DMS53 (cell line): ENCODE measurements at places on chromosomes 16 and 17.

- no peak for DNase-seq
Measured at GRCh38 chr17:9361188-9361955, 214.2 kb downstream of the STX8 start.

- DNase-seq = peak; percentile 86
Measured at GRCh38 chr17:4903051-4903818, at the start of gene CHRNE. CHRNE (minus strand) TSS chr17:4903098; CDS start chr17:4903063, 35 bp downstream.

DNA sequence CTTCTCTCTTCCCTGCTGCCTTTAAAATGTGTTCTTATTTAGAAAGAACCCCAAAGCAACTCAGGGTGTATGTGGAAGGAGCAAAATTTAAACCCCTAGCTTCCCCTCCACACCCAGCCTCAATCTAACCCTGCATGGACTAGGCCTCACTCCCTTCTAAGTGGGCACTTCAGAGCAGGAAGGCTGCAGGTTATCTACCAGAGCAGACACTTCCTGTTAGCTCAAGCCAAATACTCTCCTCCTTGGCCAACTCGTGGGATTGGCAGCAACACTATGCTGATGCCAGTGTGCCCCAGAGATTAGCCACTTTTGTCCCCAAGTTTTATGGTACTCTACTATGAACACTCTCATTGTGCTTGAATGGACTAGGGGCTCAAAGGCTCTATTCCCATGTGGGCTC lies 35.6 kb downstream of the CCDC42 start:
- no peak for DNase-seq

GRCh38 chr16:5042574-5043171 lies 8.9 kb upstream of the NAGPA start:
- peak; percentile 66 for DNase-seq

DNA sequence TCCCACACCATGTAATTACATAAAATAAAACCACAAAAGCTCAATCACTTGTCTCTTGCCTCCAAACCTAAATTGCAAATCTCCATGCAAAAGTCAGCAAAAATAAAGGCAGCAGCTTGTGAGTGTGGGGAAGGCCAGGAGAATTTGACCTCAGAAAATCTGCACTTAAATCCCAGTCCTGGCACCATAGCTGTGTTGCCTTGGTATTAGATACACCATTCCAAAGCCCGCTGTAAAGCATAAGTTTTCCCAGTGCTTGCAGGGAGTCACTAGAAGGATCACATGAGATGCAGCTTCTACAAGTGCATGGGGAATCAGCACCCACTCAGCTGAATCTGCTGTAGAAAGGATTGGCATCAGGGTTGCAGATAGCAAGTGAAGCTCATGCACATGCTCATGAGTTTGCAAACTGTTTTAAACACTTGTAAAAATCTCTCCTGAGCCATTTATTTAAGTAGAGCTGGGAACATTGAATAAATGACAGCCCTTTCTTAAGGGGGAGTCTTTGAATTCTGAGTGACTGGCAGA lies 495.0 kb upstream of the HSBP1 start:
- DNase-seq = no peak

DNA sequence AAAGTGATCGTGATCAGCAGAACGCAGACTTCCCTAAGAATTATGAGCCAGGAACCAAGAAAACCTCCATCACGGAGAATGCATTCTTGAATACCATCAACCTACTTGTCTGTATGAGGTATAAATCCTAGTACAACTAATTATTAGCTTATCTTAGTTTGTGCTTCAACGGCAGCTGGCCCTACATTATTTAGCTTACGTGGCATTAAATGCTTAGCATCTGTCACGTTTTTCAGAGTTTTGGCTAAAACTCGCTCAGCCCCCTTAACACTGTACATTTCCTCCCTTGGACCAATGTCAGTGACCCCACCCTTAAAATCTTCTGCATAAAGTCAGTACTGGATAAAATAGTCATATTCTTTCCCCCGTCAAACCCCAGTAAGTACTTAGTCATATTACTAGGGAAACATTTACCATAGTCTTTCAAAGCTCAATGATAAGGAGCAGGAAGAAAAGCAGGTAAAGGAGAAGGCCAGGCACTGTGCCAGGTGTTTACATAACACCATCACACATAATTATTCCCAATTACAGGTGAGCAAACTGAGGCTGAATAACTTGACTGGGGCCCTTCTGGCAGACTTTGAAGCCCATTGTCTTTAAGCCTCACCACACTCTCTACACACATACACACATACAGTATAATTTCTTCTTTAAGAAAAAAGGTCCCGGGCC lies 16.6 kb upstream of the TXNDC11 start:
- DNase-seq = peak; percentile 72

GRCh38 chr17:74179576-74179975 lies 23.9 kb upstream of the RPL38 start:
- DNase-seq = no peak

- DNase-seq = no peak
Measured at GRCh38 chr16:20622498-20622870, 46.3 kb upstream of the ACSM2B start.

GRCh38 chr17:17535957-17536356 lies 39.8 kb upstream of the RASD1 start:
- peak; percentile 61 for DNase-seq

- DNase-seq = no peak
Measured at GRCh38 chr17:80951121-80952090, 40.2 kb upstream of the CHMP6 start.

DNA sequence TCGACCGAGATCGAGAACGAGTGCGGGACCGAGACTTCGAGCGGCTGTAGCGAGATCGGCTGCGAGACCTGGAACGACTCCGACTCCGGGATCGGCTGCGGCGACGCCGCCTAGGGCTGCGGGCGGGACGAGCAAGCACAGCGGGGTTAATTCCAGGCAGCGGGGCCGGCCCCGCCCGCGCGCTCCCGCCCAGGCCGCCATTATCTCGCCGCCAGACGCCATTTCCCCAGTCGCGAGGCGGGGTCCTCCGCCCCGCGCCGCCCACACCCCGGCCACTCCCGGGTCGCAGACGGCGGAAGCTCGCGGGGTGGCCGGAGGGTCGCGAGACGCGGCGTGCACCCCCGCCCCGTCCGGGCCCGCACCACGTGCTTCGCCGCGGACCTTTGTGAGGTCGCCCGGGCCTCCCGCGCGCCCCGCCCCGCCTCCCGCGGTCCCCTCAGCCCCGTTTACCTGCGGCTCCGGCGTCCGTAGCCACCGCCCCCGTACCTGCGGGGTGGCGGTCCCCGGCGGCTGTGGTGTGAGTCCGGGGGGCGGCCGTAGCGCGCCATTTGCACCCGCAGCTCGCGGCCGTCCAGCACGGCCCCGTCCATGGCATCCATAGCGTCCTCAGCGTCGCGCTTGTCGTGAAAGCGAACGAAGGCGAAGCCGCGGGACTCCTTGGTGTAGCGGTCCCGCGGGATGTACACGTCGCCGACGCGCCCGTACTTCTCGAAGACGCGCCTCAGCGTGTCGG lies 616 bp downstream of the SRSF2 start:
- DNase-seq = peak; percentile 85

GRCh38 chr17:59680314-59680713 lies 26.9 kb downstream of the PTRH2 start:
- DNase-seq = no peak

DNA sequence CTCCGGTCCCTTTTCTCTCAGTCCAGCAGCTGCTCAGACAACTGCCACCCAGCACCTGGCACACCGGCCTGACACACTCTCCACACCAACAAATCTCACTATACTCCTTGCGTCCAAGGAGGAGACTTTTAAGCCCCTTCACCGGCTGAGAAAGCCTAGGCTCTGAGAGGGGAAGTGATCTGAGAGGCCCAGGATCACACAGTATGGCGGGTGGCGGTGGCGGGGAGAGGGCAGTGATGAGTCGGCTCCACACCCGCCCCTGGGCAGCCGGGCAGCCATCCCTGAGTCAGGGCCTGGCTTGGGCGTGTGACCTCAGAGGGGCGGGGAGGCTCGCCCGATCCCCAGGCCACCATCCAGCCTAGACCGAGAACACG lies 569 bp downstream of the FLII start:
- DNase-seq = peak; percentile 82

DNA sequence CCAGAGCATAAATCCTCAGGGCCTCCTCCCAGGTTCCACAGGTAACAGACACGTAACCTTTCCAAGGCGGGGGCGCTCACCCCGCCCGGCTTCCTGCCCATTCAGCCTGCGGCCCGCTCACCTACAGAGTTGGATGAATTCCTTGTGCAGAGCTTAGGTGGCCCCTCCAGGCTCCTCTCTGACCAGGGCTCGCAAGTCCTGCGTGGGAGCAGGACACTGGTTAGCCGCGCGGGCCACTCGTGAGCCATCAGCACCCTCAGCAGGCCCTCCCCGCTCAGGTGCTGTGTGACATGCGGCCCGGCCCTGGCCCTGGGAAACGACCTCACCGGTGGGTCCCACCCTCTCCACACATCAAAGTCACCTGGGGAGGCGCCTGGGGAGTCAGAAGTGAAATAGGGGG lies 528 bp downstream of the TERB1 start:
- no peak for DNase-seq

- no peak for DNase-seq
Measured at GRCh38 chr17:71117466-71117865, 948.1 kb downstream of the KCNJ2 start.

DNA sequence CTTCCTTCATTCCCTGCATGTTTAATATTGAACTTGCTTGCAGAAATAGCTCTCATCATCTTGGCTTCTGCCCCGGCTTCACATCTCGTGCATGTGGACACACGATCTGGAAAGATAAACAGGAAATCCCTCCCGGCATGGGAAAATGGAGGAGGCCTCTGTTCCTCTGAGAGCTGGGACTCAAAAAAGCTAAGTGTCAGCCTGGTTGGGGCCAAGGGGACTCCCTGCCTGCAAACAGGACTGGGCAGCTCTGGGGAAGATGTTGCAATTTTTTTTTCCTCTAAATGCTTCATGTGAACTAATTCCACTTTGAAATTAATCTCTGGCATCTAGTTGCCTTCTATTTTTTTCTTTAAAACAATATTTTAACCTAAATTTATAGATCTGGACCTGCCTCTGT lies 24.8 kb downstream of the ITPRIPL2 start:
- peak; percentile 77 for DNase-seq

DNA sequence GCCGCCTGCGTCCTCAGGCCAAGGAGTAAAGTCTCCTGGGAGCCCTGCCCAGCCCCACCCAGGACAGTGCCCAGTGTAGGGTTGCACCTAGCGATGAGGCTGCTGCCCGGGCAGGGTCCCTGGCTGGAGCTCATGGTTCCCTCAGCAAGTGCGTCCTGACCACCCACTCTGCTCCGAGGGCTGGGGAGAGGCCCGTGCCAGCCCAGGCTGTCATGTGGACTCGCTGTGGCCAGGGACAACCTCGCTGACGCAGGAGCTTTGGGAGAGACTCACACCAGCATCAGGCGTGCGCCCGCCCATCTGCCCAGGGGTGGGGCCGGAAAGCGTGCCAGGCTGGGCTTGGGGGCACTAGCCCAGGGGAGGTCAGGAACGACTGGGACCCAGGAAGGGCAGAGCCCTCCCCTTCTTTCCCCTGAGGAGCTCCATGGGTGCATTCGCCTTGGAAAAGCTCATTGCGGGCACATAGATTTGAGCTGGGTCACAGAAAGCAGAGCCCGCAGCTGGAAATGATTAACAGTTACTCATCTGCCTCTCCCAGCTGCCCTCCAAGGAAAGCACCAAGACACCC lies 19.7 kb downstream of the DPEP1 start:
- no peak for DNase-seq

DNA sequence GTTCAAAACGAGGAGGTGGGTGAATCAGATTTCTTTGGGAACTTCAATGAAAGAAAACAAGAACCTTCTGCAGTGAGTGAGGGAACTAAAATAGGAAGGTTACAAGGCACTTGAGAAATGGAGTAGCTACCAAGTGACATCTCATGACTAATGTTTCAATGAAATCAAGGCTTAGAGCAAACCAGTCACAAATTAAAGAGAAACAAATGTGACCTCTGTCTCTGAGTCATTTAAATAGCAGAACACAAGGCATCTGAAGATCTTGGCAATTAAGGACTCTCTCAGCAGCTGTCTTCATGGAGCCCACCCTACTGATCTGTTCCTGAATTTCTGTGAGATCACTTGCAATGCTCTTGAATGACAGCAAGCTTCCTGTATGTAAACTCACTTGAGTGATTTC lies 109.5 kb downstream of the CDH11 start:
- DNase-seq = no peak

- peak; percentile 78 for DNase-seq
Measured at GRCh38 chr16:3020604-3021448, 658 bp downstream of the TNFRSF12A start.

- DNase-seq = no peak
Measured at GRCh38 chr16:74218871-74219270, 77.7 kb upstream of the PSMD7 start.

GRCh38 chr16:89481356-89481955 lies 8.9 kb downstream of the ANKRD11 start:
- no peak for DNase-seq

DNA sequence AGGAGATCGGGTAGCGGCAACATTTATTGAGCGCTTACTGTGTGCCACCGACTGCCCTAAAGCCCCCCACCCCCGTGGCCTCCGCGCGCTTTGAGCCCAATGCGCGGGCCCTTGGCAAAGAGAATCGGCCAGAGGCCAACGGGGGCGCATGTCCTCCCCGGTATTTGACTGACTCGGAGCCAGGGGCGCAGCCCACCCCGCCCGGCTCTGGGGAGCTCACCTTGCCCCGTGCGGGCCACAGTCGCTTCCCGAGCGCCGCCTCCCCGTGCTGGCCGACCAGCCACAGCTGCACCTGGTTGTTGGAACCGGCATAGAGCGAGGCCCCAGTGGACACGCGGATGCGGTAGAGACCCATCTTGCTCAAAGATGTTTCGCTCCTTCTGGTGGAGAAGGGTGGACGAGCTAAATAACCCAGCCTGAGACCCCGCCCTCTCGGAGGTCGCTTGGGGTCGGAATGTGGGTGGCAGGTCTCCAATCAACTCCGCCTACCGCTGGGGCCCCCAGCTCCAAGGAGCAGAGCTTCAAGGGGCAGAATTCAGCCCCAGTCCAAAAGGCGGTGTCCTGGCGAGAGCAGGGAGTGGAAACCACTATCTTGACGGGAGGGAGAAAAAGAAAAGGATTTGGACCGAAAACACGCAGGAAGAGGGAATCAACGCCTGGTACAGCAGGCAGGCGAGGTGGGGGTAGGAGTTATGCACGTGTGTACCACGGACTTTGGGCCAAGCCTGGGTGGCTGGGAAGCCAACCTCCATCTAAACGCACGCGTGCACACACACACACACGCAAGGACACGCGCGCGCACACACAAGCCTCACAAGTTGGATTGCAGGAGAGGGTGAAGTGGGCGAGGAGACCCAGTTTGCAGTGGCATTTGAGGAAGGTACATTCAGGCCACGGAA lies at the start of gene ALOX15:
ALOX15 (minus strand) TSS at position 382 of the 899 bp plus-strand sequence; CDS start at position 355, 27 bp downstream.
- peak; percentile 27 for DNase-seq

GRCh38 chr16:74896389-74897370 lies 88.2 kb downstream of the WDR59 start:
- DNase-seq = peak; percentile 10

DNA sequence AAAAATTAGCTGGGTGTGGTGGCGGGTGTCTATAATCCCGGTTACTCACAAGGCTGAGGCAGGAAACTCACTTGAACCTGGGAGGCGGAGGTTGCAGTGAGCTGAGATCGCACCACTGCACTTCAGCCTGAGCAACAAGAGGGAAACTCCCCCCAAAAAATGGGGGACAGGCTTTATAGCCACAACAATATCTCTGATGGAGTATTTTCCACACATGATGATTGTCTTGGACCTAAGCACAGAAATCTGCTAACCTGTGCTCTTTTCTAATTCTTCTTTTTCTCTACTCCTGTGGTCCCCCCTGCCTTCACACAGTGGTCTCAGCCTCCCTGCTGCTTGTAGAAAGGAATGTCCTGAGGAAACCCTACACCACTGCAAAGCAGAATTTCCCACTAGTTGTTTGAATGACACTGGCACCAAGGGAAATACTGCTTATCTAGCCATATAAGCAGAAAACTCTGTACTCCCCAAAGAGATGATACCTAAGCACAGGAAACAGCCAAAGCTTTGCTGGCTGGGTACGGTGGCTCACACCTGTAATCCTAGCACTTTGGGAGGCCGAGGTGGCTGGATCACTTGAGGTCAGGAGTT lies 117.6 kb downstream of the USP31 start:
- no peak for DNase-seq
